MV-4-11 (cell line): ENCODE measurements at places on chromosomes 4 and X.

GRCh38 chr4:165726831-165727230, 146.2 kb upstream of the TLL1 start:
- no peak for DNase-seq

DNA sequence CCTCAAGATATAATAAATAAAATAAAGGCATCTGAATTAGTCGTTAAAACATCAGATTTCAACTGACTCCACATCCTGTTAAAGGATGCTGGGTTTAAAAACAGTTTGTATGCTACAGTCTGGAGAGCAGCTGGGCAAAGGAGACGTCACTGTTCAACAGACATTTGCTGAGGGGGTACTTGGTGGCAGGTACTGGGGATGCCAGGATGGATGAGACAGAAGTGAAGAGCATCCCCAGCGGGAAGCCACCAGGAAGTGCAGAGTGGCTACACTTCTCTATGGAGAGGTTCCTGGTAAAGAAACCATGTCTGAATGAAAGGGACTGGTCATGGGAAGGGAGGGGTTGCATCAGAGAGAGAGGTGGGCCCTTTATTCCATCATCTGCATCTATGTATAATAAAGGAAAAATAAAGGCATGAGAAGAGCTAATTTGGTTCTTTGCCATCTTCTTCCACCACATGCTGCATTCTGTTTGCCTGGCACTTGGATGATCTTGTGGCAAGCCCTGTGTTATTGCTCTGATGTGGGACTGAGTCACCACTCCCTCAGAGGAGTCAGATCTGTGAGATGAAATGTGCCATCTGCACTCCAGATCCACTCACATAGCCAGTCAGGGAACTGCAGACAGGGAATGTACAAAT, 145.0 kb downstream of the SOWAHB start:
- no peak for DNase-seq

DNA sequence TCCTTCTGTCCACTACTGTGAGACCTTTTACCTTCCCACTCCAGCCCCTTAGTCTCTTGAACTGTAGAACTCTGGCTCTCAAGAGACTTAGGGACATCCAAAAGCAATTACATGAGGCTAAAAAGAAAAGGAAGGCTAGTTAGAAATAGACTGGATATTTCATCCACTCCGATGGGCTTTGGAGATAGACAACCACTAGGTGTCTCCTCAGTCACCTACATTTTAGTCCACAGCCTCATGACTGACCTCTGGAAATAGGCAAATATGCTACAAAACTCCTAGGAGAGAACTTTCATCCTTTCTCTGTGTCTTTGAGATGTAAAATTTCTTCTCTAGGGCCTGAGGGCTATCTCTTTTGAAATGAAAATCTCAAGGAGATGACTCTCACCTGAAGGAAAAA, 45.1 kb upstream of the LAMP2 start:
- peak; percentile 16 for DNase-seq

GRCh38 chr4:150211016-150211415, 132.8 kb downstream of the DCLK2 start:
- no peak for DNase-seq

DNA sequence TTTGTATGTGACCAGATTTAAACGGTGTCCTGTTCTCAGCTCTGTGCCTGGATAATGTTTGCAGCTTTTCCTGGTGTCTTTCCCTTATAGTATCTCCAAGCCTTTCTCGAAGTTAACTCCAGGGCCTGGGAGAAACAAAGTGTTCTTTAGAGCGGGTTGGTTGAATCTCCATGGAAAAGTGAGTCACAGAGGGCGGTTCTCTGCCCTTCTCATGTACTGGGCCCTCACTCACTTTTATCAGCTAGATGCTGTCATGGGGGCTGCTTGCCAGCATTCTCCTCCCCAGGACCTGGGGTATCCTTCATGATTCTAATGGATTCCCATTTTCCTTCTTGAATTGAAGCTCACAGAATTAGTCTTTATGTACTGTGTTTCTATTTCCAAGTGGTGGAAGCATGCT, 46.1 kb upstream of the MAGEC2 start:
- no peak for DNase-seq

- no peak for DNase-seq
Measured at GRCh38 chrX:1533058-1533457, 3.9 kb downstream of the P2RY8 start.

GRCh38 chr4:189202182-189202868, 738.3 kb upstream of the FRG1 start:
- peak; percentile 43 for DNase-seq

- peak; percentile 55 for DNase-seq
Measured at GRCh38 chrX:96372313-96373046, 312.2 kb upstream of the DIAPH2 start.

DNA sequence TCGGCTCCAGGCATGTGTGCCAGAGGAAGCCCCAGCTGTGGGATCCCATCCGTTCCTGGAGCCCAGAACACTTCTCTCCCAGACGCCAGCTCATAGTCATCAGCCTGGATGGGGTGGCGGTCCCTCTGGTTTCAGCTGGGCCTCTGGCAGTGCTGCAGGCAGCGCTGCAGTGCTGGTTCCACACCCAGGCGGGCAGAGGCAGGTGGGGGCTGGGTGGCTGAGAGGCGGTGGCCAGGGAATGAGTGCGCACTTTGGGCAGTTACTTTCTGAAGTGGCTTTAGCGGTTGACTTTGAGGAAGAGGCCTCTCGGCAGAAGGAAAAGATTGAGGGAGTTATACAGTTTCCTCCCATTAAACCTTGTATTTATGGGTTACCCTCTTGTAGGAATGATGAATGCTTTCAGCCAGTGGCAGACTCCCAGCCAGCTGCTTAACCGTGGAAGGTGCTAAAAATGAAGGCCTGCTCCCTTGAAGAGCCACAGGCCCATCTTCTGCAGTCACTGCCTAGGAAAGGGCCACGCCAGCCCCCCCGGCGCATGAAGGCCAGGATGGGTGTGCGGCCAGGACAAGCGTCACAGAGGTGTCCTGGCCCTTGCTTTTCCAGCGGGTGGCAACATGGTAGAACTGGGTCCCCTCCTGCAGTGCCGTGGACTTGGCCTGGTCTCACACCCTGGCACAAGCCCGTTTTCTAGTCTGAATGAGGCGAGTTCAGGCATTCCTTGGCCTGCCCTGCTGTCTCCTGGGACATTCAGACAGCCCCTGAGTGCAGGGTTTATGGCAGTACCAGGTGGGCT, 9.9 kb downstream of the TADA2B start:
- DNase-seq = peak; percentile 87
